ENCODE measurements at places on chromosomes 1 and 21.

GRCh38 chr1:66296370-66296769, 237.6 kb upstream of the SGIP1 start:
- DNase-seq = no peak

- DNase-seq = peak; percentile 24
Measured at GRCh38 chr21:32940079-32941014, 85.4 kb upstream of the OLIG2 start.

DNA sequence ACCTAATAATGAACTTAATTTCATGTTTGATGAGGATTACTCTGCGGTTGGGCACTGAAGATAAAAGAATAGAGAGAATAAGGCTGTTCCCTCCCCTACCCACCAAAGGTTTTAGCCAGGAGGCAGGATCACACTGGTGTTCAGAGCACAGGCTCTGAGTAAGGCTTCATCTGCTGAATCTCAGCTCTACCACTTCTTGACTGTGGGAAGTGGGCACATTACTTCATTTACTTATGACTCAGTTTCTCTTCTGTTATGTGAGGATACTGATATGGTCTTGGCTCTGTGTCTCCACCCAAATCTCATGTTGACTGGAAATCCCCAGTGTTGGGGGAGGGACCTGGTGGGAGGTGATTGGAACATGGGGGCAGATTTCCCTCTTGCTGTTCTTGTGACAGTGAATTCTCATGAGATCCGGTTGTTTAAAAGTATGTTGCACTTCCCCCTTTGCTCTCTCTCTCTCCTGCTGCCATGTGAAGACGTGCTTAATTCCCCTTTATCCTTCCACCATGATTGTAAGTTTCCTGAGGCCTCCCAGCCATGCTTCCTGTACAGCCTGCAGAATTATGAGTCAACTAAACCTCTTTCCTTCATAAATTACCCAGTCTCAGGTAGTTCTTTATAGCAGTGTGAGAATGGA, 79.7 kb downstream of the SMYD2 start:
- no peak for DNase-seq

DNA sequence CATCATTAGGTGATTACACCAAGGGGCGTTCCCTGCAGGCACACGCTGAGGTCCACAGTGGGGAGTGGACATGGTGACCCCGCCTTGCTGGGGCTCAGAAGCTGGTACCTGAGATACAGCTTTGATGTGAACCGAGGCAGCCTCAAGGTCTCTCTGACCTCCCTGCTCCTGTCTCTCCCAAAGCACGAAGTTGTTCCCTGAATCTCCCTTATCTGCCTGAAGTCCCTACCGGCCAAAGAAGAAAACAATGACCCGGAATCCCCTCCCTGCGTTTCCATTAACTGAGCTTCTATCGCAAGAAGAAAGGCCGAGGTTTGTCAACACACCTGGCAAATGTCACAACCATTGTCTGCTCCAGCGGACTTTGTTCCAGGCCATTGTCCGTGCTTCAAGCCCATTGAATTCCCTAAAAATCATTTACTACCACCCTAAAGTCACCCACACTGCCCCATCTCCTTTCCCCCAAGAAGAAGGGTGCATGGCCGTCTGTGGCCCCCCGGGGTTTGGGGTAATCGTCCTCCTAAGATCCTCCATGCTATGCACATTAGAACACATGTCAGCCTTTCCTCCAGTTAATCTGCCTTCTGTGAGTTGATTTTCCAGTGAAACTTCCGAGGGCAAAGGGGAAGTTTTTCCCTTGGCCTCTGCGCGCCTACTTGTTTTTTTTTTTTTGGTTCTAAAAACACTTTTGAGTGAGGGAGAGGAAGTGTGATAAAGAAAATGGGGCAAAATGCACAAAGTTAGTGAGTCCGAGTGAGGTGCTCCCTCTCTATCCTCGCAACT, 48.1 kb upstream of the COL18A1 start:
- DNase-seq = no peak

- no peak for DNase-seq
Measured at GRCh38 chr1:204293605-204294337, 66.0 kb downstream of the PLEKHA6 start.
